ENCODE measurements at places on chromosomes 2 and 18. TPM values are rescaled to one million over a fixed set of nuclear protein-coding genes. Genes with fewer than 3 reads are reported as not detected.
A peak's percentile ranks its signal among the peaks of the same experiment; 100 is the strongest.

DNA sequence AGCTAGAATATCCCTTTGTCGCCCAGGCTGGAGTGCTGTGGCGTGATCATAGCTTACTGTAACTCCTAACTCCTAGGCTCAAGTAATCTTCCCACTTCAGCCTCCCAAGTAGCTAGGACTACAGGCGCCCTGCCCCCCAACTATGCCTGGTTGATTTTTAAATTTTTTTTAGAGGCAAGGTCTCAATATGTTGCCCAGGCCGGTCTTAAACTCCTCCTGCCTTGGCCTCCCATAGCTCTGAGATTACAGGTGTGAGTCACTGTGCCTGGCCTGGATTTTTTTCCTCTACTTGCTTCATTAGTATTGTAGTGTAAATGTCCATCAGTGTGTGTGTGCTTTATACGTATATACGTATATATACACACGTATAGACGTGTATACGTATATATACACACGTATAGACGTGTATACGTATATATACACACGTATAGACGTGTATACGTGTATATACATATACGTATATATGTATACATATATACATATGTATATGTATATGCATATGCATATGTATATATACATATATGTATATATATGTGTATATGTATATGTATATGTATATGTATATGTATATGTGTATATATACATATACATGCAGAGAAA is 124.4 kb downstream of the DIS3L2 start:
- H3K27ac ChIP-seq = no peak overlapping the region
- no peaks in the 10 kb centered on the region for H3K4me1 ChIP-seq
- H3K27me3 ChIP-seq = no peaks in the 10 kb centered on the region

DNA sequence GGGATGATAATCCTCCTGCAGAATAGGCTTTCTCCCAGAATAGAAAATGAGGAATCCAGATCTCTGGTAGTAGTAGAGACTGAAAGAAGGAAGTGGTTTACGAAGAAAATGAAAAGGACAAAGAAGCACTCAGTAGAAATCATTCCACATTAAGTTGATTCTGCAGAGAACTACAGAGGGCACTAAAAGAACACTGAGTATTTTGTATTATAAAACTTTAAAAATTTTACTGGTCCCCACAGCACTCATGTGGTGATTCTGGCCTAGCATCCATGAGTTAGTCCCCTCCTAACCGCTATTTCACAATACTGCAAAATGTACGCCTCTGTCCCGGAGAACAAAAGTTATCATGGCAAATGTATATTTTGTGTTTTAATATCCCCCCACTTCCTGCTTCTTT is 42.9 kb upstream of the SLC35F5 start:
- no peak for DNase-seq
- no peaks in the 10 kb centered on the region for H3K4me1 ChIP-seq
- H3K27ac ChIP-seq = no peak overlapping the region

DNA sequence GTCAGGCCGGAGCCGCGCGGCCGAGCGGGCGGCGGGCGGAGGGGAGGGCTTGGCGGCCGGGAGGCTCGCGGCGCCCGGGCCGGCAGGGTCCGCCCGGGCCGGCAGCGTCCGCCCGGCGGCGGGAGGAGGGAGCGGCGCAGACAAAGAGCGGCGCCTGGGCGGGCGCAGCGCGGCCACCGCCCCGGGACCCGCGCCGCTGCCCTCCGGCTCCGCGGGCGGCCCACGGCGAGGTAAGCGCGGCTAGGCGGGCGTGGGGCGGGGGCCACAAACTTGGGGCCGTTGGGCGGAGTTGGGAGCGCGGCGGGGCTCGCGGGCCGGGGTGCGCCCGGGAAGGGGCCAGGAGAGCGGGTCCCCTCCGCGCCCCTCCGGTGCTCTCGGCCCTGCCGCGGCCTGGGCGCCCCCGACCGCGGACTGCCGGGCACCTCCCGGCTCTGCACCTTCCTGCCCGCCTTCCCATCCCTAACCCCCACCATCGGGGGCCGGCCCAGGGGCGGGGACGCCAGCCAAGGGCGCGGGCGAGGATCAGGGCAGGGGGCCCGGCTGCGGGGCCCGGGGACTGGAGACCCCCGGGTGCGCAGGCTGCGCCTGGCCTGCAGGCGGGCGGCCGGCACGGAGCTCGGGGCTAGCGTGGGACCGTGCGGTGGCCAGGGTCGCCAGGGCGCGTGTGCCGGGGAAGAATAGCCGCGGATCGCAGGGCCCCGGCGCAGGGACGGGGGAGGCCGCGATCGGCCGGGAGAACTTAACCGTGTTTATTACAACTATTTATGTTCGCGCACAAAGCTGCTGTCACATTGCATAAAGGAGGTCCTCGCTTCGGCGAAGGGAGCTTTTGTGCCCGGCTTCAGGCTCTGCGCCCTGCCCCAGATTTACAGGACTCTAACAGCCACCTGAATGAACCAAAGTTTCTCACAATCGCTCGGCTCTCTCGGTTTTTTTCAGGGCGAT is at the start of gene NCK2:
TSS of gene NCK2 (plus strand) at position 4 of the 945 bp plus-strand sequence. CDS start 110,152 bp downstream, outside the sequence.
- peak; percentile 11 for DNase-seq
- H3K27ac ChIP-seq = peak within 1 kb of the TSS; percentile 89
- no peaks in the 10 kb centered on the region for H3K27me3 ChIP-seq

The SERPINB12 gene
- total RNA-seq = not detected

GRCh38 chr2:17231394-17231965 is 286.8 kb downstream of the RAD51AP2 start:
- no peaks in the 10 kb centered on the region for H3K4me1 ChIP-seq
- H3K36me3 ChIP-seq = no peaks in the 10 kb centered on the region
- H3K4me3 ChIP-seq = no peak overlapping the region
- DNase-seq = no peak
- H3K27ac ChIP-seq = no peak overlapping the region

The VIT gene
- 10.7 TPM for total RNA-seq

DNA sequence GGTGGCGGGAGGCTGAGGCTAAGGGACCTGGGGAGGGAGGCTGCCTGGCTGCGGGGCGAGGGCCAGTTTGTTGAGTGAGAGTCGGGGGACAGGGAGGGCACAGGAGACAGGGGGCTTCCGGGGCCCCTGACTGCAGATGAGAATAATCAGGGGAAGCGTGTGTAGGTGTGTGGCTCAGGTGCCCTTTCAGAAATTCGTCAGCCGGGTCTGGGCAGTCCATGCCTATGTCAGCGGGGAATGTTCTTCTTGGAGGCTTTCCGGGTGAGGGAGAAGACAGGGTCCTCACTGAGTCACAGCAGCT is 52.3 kb upstream of the OTOF start:
- H3K36me3 ChIP-seq = no peaks in the 10 kb centered on the region
- H3K4me1 ChIP-seq = no peaks in the 10 kb centered on the region
- no peak overlapping the region for H3K27ac ChIP-seq
- H3K4me3 ChIP-seq = no peak overlapping the region

The GYPC gene
- 17.3 TPM for total RNA-seq

The HOXD13 gene
- total RNA-seq = 10.6 TPM

DNA sequence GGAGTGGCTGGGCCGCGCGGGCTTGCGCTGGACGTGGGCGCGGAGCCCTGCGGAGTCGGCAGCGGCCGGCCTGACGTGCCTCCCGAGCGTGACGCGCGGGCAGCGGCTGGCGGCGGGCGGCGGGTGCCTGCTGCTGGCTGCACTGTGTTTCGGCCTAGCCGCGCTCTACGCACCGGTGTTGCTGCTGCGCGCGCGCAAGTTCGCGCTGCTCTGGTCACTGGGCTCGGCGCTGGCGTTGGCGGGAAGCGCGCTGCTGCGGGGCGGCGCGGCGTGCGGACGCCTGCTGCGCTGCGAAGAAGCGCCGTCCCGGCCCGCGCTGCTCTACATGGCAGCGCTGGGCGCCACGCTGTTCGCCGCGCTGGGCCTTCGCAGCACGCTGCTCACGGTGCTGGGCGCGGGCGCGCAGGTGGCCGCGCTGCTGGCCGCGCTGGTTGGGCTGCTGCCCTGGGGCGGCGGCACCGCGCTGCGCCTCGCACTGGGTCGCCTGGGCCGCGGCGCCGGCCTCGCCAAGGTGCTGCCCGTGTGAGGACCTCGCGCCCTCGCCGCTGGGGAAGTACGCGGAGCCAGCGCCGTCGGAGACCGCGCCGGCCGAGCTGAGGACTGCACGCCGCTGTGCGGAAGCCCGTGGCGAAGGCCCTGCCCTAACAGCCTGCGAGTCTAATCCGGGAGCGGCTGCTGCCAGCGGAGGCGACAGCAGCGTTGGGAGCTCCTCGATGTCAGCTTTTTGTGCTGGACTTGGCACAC is 526 bp downstream of the SFT2D3 start:
- H3K4me1 ChIP-seq = peaks cover 12% of the 10 kb centered on the region
- H3K4me3 ChIP-seq = peak overlapping the region; percentile 73
- peak overlapping the region; percentile 87 for H3K27ac ChIP-seq

The ADD2 gene
- total RNA-seq = 3.1 TPM

The C2orf78 gene
- 0.91 TPM for total RNA-seq

The DYSF gene
- total RNA-seq = 5.9 TPM

DNA sequence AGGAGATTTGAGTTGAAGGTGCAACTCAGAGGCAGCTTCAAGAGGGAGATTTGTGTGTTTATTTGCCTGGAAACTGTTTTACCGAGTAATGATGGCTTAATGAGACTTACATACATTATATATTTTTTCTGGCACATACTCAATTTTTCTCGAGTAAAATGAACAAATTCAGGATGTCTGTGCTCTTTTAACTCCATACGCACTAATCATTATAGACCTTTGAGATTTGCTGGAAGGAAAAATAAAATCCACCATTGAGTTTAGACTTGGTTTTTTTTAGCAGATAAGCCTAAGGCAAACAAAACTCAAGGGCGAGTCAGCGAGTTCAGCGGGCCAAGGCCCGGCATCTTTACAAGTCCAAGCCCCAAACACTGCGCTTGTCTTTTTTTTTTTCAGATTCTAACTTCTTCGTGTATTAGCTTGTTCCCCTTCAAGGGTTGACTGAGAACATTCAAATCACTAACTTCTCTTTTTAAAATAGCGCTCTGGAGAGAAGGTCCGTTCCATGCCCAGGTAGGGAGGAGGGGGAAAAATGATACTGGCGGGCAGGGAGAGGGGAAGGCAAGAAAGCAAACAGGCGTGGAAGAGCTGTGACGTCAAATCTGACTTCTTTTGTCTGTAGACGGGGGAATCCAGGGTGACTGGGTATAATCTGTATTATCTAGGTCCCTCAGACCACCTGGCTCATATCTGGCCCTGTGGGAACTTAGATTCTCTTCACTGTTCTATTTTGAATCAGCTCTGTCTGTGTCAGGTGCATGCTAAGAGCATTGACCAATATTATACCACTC is 72.7 kb upstream of the MAP3K20 start:
- H3K4me1 ChIP-seq = no peaks in the 10 kb centered on the region

The LHCGR gene
- total RNA-seq = 1.6 TPM

- H3K27me3 ChIP-seq = no peaks in the 10 kb centered on the region
- H3K4me3 ChIP-seq = no peak overlapping the region
- no peaks in the 10 kb centered on the region for H3K4me1 ChIP-seq
- H3K27ac ChIP-seq = no peak overlapping the region
- H3K36me3 ChIP-seq = no peaks in the 10 kb centered on the region
- no peak for DNase-seq
Observed at GRCh38 chr18:3048820-3049349, 35.9 kb upstream of the LPIN2 start.

DNA sequence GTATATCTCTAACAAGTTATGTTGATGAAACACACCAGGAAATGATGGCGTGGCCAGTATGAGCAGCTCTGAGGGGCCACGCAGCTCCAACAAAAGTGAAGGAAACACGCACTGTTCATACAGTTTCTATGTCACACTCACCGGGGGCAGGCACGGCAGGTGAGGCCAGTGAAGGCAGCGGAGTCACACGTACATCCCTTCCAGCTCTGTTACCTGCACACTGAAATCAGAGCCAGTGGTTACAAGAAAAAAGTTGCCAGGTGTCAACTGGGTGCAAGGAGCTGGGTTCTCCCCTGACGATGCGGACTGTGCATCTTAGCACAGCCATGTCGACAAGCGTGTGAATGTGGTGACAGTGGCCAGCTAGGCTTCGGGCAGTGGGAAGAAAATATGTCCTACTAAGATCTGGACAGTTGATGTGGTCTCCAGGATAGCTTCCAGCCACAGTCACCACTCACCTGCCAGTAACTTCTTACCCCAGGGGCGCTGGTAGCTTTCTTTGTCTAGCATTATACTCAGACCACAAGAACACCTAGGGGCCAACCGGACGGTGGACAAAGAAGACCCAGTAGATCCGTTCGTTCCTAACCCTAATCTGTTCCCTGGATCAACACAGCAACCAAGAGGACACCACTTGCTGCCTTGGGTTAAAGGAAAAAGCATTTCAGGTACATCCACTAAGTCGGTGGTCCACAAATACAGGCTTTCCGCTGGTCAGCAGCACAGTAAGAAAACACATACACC is 10.1 kb downstream of the HJURP start:
- no peak for DNase-seq
- H3K36me3 ChIP-seq = no peaks in the 10 kb centered on the region
- H3K27me3 ChIP-seq = no peaks in the 10 kb centered on the region
- no peak overlapping the region for H3K4me3 ChIP-seq
- no peak overlapping the region for H3K27ac ChIP-seq
- no peaks in the 10 kb centered on the region for H3K4me1 ChIP-seq

The POU3F3 gene
- 2.2 TPM for total RNA-seq

The NFATC1 gene
- total RNA-seq = 16.8 TPM

- no peaks in the 10 kb centered on the region for H3K4me1 ChIP-seq
- no peaks in the 10 kb centered on the region for H3K36me3 ChIP-seq
- H3K4me3 ChIP-seq = no peak overlapping the region
Observed at GRCh38 chr2:191565647-191566198, 112.2 kb upstream of the NABP1 start.

GRCh38 chr18:74163019-74163660 is 14.8 kb downstream of the TIMM21 start:
- H3K4me1 ChIP-seq = peaks cover 3% of the 10 kb centered on the region
- H3K27ac ChIP-seq = no peak overlapping the region
- H3K36me3 ChIP-seq = no peaks in the 10 kb centered on the region
- no peaks in the 10 kb centered on the region for H3K27me3 ChIP-seq

The ALMS1 gene
- 69.3 TPM for total RNA-seq

DNA sequence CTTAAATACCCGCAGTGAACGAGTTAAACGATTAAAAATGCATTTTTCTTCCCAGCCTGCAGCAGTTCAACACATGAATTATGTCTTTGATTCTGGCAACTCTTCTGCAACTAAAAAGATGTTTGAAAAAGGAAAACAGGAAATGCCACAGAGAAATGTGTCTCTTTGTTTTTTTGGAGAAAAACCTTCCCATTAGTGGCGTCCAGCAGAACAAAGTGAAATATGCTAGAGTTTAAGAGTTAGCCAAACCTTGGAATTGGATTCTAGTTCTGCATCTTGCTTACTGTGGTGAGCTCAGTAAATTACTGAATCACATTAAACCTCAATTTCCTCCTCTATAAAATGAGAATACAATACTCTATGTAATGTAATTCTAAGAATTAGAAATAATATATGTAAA is 900.2 kb upstream of the ACVR2A start:
- H3K4me3 ChIP-seq = no peak overlapping the region
- no peaks in the 10 kb centered on the region for H3K36me3 ChIP-seq
- no peak for DNase-seq
- H3K4me1 ChIP-seq = no peaks in the 10 kb centered on the region

The CNTNAP5 gene
- 0.11 TPM for total RNA-seq

The KCNS3 gene
- 106 TPM for total RNA-seq

GRCh38 chr2:120729406-120730399 is 6.0 kb upstream of the GLI2 start:
- DNase-seq = no peak
- H3K27ac ChIP-seq = no peak overlapping the region
- no peak overlapping the region for H3K4me3 ChIP-seq
- no peaks in the 10 kb centered on the region for H3K27me3 ChIP-seq
- H3K36me3 ChIP-seq = no peaks in the 10 kb centered on the region

The ANKRD30B gene
- not detected for total RNA-seq

Measured in prostate gland (tissue), 2 donors.